Transverse colon (tissue), 4 donors: ENCODE measurements at places on chromosomes 2 and 18.
A peak's percentile ranks its signal among the peaks of the same experiment; 100 is the strongest.

DNA sequence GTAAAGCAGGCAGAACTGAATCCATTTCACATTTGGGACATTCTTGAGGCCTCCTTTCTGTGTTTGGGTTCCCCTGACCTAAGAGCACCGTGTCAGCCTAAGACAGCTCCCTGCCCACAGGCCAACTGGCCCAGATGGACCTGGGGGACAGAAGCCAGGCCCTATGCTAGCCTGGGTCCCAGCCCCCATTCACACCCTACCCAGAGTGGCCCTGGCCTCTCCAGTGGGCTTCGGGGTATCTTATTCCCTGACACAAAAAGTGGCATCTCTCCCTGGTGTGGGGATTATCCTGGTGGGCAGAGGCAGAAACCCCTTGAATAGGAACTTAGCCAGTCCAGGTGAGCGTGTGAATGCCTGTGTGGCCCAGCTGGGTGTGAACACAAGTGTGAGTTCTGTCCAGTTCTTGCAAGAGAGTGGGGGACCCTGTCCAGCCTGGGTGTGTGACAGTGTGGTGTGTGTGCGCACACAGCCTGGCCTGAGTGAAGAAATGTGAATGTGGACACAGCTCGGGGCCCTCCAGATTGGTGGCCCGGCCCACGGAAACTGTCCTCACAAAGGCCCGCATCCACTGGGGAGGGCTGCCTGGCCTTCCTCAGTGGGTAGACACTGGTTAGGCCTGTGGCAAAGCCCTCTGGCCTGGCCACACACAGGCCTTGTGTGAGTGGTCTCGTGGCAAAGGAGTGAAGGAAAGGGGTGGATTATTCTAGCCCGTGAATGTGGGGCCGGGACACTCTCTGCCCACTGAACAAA lies 63.0 kb upstream of the HAAO start:
- DNase-seq = no peak

DNA sequence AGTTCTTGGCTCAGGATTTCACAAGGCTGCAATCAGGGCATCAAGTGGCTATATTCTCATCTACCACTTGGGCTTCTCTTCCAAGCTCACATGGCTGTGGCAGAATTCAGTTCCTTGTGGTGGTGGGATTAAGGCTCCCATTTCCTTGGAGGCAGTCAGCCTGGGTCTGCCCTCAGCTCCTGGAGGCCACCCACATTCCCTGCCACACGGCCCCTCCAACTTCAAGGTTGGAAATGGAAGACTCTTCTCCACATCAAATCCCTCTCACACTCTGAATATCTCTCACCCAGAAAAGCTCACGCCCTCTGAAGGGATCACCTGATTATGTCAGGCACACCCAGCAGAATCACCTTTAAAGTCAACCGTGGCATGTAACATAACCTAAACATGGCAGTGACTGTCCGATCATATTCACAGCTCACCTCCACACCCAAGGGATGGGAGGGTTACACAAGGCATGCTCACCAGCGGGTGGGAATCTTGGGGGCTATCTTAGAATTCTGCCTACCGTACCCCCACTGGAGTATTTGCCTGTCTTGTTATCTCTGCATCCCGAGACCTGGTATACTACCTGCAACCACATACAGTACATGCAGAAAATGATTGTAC lies 256.2 kb upstream of the KLHL29 start:
- no peak for DNase-seq

DNA sequence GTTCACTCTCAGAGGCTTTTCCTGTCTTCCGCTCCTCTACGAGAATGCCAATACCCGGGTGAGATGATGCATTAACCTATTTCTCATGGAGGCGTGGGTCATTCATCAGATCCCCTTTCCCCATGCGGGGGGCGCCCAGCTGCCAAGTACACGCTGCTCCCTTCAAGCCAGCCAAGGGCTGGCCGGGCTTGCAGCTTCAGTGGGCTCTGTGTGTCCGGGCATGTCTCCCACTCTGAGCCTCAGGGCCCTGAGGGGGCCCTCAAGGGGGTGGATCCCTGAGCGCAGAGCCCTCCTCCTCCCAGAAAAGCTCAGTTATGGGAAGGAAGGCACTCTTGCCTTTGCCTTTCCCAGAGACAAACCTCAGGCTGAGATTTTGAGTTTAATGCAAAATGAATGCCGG lies 431.8 kb upstream of the MYT1L start:
- no peak for DNase-seq

DNA sequence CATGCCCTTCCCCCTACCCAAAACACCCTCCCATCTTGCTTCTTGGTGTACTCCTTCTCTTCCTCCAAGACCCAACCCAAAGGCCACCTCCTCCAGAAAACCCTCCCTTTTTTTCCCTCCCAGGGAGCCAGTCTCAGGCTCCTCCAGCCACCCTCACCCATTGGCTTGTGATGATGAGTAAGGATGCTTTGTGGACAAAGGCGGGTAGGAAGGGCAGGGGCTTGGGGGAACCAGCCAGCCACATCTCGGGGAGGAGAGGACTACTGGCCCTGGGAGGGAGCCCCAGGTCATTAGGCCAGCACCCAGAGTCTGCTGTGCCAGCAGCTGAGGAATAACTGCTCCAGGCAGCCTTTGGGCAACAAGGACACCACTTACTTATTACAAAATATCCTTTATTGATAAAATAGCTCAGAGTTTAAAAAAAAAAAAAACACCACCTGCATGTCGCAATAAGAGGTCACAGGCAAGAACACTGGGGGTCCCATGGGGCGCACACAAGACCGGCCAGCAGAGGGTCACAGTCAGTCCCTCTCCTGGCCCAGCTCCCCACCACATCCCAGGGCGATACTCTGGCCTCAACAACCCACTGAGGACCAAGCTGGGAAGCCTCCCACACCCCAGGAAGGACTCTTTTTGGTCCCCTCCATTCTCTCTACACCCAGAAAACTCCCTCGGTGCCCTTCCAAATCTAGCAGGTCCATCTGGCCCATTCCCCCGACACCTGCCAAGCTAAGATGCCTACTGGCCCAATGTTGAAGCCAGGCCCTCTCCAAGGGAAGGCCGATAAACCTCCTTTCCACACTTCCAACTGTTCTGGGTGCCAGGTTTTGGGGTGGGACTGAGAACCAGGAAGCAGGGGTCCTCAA lies 3.6 kb downstream of the ADRA2B start:
- no peak for DNase-seq

DNA sequence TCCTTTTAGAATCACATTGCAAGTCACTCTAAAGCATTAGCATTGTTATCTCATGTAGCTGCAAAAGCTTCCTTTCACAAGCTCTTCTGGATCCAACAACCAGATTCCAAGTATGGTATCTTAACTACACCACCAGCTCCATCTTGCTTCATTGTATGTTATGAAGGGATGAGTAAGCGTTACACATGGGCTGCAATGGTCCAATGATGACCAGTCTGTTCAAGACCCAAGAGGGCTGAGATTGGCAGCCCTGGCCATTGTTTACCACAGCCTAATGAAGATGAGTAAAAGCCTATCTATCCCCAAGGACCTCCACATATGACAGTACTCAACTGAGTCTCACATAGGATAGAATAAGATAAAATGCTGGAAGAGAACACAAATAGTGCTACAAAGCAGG lies 6.3 kb downstream of the CFLAR start:
- no peak for DNase-seq

DNA sequence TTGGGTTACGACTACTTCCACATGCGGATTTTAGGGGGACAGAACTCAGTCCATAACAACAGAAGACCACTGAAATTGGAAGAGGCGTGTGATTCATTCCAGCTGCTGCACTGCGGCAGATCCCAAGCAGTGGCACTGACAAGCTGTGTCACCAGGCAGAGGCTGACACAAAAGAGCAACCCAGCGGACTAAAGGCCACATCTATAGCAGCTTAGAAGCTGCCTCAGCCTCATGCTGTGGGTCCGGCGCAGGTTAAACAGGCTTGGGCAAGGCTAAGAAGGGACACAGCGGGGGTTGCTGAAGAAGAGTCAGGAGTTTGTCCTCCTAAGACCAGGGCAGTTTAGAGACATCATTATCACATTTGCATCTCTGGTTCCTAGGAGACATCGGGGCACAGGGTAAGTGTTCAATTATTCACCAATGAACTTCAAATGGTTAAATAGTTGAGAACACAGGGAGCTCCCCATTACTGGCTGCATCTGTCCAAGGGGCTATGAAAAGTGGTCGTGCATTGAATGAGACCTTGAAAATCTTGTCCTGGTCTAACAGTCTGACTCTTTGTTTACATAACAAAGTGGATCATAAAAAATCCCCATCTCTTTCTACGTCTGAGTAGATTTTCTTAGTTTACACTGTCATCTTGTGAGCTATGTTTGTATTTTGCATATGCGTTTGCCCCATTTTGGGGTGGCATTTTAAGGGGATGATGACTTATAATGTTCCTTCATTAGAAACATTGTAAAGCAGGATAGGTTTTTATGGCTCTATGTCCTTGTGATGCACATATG lies 162.3 kb upstream of the TRIB2 start:
- DNase-seq = no peak

GRCh38 chr18:48254077-48254602 lies 155.0 kb downstream of the ZBTB7C start:
- no peak for DNase-seq

- no peak for DNase-seq
Measured at GRCh38 chr2:168726375-168726774, 76.1 kb upstream of the NOSTRIN start.

- no peak for DNase-seq
Measured at GRCh38 chr2:28404086-28404485, 11.4 kb downstream of the FOSL2 start.

DNA sequence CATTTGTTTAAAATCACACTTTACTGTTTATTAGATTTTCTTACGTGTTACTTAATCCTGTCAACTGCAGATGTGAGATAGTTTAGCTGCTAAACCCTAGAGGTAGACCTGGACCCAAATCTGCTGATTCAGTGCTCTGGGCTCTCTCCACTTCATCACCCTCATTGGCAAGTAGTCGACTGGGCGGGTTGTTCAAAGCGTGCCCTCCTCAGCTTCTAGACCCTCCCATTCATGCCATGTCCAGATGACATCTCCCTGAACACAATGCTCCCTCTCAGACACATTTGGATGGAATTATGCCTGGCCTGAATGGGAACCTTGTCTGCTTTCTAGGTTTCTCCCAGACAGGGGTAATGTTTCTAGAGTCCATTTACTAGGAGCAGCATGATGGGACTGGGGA lies 43.7 kb downstream of the RPIA start:
- no peak for DNase-seq

- DNase-seq = no peak
Measured at GRCh38 chr18:74898965-74899364, 301.3 kb downstream of the ZNF407 start.

- no peak for DNase-seq
Measured at GRCh38 chr2:142918624-142919023, 41.2 kb downstream of the KYNU start.

DNA sequence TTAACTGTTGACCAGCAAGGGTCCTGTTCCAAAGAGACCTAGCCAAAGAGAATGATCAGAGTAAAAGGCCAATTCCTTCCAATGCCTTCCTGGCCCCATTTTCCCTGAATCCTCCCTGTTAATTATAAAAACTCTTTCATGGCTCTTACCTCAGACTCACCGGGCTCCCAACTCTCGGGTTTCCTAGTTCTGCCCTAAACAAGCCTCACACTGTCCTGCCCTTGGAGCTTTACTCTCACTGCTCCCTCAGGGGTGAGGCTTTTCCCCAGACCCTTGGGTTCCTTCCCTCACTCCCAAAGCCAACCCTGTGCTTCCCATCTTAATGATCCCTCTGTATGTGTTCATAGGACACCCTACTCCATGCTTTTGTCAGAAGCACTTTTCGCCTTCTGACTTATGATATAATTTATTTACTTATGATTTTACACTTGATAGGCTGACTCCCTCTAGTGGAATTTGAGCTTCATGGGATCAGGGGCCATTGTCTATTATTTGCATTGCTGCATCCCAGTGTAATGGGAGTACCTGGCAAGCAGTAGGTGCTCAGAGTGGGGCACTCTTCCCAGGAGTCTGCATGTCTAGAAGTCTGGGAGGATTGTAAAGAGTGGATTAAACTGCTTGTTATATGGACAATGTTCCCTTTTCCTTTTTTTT lies 29.9 kb upstream of the ZNG1B start:
- no peak for DNase-seq

GRCh38 chr2:23698721-23699579 lies 228.0 kb downstream of the ATAD2B start:
- no peak for DNase-seq

DNA sequence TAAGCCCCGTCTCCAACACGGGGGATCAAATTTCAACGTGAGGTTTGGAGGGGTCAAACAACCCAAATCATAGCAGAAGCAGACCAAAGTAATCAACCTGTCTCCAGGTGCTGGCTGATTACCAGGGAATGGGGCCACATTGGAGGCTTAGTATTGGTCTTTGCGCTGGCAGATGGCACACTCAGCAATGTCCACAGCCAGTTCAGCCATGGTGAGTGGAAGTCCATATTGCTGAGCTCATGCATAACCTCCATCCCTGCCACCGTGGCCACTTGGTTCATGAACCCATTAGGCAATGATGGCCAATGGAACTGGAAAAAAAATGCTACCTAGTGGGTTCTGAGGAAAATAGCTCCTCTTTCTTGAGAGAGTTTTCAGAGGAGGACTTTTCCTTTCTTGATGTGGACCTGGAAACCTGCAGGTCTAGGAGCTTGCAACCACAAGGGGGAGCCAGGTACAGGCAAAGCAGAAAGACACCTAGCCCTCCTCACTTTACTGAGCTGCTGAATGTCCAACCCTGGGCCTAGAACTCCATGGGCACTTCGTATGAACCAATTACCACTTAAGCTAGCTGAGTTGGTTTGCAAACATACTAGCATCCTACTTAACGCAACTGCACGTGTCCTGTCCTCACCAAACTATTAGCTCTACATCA lies 128.0 kb upstream of the GYPC start:
- peak; percentile 71 for DNase-seq

DNA sequence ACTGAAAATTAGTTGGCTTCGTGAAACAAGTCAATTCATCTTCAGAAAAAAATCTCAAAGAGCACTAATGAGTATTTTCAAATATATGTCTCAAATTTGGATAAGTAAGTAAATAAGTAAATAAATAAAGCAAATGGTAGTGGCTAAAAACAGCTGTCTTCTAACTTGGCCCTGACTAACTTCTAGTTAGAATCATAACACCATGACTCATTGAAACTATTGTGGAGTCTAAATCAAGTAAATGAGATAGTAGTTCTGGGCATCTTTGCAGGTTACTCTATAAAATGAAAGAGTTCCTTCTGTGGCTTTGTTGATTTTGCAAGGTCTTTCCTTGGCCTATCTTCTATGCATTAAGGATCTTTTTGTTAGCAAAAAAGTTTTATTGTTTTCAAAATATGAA lies 110.7 kb downstream of the SLC8A1 start:
- no peak for DNase-seq

DNA sequence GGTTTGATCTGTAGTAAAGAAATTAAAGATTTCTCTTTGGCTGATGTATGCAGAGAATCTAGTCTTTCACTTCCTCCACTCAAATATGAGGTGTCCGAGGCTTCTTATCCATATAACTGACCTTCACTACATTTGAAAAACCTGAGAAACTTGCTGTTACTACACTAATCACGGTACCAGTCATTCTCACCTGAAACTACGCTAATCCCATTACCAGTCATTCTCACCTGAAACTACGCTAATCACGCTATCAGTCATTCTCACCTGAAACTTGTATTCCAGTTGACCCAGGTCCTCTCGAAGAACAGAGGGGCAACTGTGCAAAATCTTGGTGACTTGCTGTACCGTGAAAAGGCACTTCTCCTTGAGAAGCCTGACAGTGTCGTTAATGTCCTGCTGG lies 5.1 kb downstream of the MTERF4 start:
- DNase-seq = no peak

- no peak for DNase-seq
Measured at GRCh38 chr2:128941751-128942150, 623.1 kb upstream of the HS6ST1 start.
